ENCODE measurements at places on chromosomes 6 and 20. TPM values are rescaled to one million over a fixed set of nuclear protein-coding genes. Genes with fewer than 3 reads are reported as not detected.
A peak's percentile ranks its signal among the peaks of the same experiment; 100 is the strongest.

C20orf202 gene
- not detected for total RNA-seq

DZANK1 gene
- 1.2 TPM for total RNA-seq

COL10A1 gene
- total RNA-seq = 1.4 TPM

LY6G6C gene
- 0.51 TPM for total RNA-seq

ZBTB46 gene
- 9.1 TPM for total RNA-seq

DNA sequence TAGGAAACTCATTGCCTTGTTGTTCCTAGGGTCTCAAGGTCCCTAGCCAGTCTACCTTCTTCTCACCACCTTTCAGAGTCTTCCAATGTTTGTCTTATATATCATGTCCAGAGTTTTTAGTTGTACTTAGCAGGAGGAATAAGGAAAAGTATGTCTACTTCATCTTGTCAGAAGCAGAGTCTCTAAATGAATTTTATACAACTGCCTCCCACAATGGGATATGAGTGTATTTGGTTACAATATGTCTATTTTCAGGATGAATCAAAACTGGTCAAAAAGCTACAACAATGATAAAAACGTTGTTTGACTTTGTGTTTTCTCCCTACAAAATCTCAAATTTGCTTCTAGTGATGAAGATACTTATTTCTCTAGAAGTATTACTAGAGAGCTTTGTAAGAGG lies 7.0 kb downstream of the GLO1 start:
- no peak for DNase-seq

GRCh38 chr6:107845777-107846176 lies 21.7 kb upstream of the SCML4 start:
- DNase-seq = no peak

- DNase-seq = no peak
These were observed 10.2 kb upstream of the TMEM242 start for GRCh38 chr6:157333537-157333936.

DNA sequence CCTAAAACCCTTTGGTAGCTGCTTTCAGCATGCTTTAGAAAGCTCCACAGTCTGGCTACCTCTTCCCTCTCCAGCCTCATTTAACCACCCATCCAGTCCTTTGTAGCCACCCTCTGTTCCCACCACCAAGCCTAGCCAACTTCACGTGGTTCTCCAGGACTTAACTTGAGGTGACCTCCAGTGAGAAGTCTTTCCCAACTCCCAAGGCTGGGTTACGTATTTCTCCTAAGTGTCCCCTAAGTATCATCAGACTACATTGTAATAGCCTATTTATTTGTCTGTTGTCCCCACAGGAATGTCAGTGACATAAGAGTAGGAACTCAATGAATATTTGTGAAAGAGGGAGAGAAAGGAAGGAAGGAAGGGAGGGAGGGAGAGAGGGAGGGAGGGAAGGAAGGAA lies 431.9 kb upstream of the JARID2 start:
- no peak for DNase-seq

DNA sequence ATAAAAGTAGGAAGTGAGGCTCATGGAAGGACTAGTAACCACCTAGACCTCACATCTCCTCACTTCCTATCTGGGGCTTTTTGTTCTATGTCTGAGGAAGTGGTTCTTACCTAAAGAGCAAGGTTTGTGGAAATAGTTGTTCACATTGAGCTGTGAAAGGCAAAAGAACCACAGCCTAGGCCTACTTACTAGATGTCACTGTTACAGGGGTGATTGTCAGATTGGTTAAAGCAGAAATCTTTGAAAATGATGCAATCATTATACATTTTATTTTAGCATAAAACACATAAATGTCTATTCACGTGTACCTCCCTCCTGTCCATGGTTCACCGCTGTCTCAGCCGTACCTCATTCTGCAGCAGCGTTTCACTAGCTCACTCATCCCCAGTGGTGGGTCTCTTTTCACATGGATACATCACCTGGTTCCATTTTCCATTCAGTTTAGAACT lies 268.8 kb downstream of the TMEM242 start:
- DNase-seq = no peak

DNA sequence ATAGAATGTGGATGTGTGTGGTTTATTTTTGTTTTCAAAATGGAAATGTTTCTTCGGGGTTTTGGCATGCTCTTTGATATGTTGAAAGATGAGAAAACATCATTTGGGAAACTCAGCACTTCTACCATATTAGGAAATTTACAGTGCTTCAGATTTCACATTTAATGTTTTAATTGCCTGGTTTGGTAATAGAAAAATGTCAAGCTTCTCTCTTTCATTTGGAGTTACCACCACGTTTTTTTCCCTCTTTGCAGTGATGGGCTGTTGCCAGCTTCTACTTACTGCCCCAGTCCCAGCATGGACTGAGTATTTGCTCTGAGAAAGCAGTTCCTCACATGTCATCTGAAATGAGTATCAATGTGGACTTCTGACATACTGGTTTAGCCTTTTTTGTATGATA lies 267.7 kb downstream of the PRL start:
- DNase-seq = peak; percentile 13

- DNase-seq = peak; percentile 39
These were observed 4.2 kb downstream of the PSMF1 start for GRCh38 chr20:1122388-1123315.

DNA sequence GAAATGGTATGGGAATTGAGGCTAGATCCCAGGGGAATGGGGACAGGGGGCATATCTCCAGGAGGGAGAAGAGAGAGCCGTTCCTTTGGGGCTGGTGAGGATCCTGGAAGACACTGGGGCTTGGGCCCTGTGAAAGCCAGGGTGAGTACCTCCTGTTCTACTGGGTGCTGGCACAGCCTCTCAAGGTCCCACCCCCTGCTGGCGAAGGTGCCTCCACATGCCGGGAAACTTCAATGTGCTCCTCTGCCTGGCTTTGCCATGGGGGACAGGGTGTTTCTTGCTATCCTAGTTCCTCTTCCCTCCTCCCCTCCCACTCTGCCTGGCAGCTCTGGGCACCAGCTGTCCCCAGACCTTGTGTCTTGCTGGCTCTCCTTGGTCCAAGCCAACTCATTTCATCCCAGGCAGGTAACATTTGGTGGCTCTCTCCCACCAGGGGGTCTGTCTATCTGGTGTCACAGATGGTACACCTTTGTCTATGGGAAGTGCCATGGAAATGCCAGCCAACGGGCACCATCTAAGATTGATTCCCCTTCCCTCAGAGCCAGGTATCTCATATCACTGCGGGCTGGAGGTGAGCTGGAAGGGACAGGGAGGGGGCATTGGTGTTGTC lies 56.8 kb downstream of the MDGA1 start:
- DNase-seq = no peak

- peak; percentile 20 for DNase-seq
These were observed 258 bp downstream of the PHF10 start for GRCh38 chr6:169723991-169724493.

- no peak for DNase-seq
These were observed 9.8 kb upstream of the TXNDC5 start for GRCh38 chr6:7920425-7920824.

- no peak for DNase-seq
These were observed 91.8 kb upstream of the PMEPA1 start for GRCh38 chr20:57801581-57801980.

All from LHCN-M2 (cell line).